ENCODE measurements at places on chromosomes 7 and 10.

DNA sequence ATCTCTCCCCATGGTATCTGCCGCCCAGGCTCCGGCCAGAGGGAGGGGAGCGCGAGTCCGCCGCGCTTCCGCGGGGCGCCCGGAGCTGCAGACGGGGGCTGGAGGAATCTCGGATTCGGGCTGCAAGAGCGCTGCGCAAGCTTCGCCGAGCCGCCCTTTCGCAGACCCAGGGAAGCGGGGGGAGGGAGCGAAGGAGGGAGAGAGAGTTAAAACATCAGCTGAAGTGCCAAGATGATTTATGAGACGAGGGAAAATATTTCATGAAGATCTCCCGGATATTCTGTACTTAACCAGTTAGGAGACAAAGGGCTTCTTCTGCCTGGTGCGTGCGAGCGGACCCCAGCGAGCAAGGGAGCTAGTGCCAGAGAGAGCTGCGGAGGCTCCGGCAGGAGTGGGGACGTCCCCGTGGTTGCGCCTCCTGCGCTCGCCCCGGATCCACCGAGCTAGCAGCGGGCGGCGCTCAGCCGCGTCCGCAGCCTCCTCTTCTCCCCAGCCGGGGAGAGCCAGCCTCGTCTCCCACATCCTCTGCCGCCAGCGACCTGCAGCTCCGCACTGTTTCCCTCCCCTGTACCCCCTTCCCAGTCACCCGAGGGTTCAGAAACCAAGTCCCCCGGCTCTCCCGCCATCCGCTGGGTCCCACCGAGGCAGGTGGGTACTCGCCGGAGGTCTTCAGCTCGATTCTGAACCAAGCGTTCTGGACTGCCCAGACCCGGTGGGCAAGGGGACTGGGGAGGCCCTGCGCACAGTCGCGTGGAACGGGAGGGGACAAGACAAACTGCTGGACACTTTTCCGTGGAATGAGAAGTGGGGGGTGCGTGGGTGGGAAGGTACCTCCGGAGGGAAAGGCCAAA lies 1.0 kb upstream of the PAX2 start:
- DNase-seq, result no peak

GRCh38 chr7:129270077-129270476 lies 45.2 kb downstream of the AHCYL2 start:
- no peak for DNase-seq

DNA sequence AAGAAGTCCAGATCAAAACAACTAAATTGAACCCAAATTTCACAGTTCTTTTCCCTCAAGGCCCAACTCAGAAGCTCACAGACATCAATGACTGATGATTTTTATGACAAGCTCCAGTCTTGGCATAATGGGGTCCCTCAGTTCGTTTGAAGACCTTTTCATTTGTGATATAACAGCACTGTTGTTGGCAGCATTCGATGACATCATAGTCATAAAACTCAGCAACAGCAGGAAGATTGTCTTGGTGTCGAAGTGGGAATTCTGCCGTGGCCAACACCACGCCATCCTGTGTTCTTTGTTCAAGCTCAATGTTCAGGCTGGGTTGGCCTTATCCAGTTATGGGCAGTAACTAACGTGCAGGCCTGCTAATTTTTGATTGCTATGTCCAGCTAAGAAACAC lies 261.7 kb downstream of the C7orf25 start:
- no peak for DNase-seq

DNA sequence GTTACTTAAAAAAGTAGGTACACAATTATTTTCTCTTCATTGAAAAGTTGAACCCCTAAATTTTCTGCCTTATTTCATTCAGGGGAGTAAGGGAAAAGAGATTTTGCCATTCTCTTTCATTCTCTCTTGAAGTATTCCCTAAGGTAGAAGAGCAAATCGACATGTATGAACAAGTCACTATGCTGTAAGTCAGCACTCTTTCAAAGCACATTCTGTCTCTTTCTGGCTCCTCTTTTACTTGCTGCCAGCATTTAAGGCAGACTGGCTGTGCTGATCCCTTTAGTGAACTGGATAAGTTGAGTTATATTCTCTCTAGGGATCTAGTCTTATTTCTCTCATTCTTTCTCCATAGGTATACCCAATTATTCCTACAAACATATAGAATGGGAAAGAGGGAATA lies 222.3 kb upstream of the ZWINT start:
- no peak for DNase-seq

DNA sequence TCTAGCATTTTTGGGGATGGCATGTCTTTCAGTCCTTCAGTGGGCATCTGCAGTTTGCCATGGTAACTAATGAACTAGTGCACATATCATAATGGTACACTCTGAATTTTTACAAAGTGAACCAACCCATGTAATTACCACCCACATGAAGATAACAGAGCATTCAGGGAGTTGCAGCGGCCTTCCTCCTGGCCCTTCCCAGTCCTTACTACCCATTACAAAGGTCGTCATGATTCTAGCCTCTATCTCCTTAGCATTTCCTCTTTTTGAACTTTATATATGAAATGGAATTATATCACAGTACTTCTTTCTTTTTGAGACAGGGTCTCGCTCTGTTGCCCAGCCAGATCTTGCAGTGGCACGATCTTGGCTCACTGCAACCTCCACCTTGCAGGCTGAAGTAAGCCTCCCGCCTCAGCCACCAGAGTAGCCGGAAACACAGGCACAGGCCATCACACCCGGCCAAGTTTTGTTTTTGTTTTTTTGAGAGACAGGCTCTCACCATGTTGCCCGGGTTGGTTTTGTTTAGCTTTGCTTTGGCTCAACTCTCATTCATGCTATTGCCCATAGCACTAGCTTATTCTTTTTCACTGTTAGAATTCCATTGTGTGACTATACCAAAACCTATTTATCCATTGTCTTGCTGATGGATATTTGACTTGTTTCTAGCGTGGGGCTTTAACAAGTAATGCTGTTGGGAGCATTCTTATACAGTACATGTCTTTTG lies 79.2 kb downstream of the APBB1IP start:
- no peak for DNase-seq

GRCh38 chr7:100875356-100875751 lies 451 bp downstream of the SRRT start:
- DNase-seq, result no peak

GRCh38 chr10:100535338-100535714 lies 417 bp upstream of the HIF1AN start:
- DNase-seq, result no peak

DNA sequence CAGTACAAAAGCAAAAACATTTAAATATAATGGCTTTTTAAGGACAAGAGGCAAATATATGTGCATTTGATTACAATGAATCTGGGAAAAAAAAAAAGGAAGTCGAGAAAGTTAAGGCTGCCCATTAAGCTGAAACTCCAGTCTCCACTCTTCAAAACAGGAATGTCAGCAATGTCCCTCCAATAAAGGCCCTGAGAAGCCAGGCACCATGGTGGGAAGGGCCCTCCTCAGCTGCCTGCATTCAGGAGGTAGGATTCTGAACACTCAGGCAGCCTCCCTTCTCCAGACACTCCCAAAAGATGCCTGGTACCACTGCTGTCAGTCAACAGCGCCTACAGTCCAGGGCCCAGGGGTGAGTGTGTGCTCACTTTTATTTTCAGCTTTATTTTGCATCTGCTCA lies 121.3 kb upstream of the MGMT start:
- no peak for DNase-seq

DNA sequence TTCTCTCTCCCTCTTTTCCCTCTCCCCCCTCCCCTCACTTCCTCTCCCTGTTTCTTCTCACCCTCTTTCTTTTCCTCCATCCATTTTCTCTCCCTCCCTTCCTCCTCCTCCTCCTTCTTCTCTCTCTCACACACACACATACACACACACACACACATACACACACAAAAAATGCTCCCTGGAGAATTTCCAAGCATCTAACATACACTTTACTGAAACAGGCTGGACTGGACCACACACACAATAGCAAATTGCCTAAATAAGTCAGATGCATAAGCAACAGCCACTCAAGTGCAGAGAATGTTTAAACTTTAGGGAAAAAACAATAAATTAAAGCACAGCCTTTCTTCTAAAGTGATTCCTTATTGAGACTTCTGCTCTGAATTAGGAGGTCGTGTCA lies 267.7 kb downstream of the FGFR2 start:
- no peak for DNase-seq

GRCh38 chr7:27605689-27606269 lies 56.9 kb downstream of the HIBADH start:
- DNase-seq, result no peak

DNA sequence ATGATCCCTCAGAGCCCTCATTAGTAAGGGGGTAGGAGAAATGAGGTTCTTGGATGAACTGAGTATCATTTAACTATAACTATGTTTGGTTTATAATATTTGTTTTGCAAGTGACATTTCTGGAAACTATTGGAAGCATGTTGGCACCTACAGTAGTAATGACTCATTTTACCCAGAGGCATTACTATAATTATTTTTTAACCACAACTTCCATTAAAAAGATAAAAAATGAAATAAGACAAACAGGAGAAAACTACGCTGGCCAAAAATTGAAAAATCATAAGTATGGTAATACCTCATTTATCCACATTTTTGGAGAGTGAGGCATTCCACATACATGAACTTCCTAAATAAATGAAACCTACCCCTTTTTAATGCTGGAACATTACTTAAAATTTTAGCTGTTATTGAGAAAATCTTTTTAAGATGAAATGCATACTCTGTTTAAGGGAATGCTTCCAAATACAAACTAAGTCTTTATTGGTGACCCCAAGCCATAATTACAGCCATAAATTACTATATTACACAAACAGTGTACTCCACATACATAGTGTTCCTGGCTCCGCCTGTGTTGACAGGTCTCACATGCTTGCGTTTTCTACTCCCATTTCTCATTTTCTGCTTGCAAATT lies 84.6 kb upstream of the CAPZA2 start:
- DNase-seq, result no peak

- DNase-seq, result no peak
Observed at GRCh38 chr10:119656760-119657159, 5.6 kb downstream of the BAG3 start.

- no peak for DNase-seq
Observed at GRCh38 chr7:82750007-82750406, 306.4 kb upstream of the CACNA2D1 start.

DNA sequence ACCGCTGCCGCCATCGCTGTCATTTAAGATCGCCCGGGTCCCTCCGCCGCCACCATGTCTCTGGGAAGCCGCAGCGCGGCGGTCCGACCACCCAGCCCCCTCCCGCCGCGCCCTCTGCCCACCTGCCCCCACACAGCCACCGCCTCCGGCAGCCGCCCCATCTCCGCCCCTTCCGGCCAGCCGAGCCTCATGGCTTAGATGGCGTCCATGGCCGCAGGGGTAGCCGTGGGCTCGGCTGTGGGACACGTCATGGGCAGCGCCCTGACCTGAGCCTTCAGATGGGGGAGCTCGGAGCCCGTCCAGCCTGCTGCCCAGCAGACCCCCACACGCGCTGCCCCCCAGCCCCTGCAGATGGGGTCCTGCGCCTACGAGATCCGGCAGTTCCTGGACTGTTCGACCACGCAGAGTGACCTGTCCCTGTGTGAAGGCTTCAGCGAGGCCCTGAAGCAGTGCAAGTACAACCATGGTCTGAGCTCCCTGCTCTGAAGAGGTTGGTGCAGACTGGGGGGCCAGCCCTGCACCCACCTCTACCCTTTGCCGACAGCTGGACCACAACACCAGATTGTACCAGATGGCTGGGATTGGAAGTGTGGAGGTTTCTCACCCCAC lies 38.0 kb upstream of the TARP start:
- DNase-seq, result peak; percentile 33

DNA sequence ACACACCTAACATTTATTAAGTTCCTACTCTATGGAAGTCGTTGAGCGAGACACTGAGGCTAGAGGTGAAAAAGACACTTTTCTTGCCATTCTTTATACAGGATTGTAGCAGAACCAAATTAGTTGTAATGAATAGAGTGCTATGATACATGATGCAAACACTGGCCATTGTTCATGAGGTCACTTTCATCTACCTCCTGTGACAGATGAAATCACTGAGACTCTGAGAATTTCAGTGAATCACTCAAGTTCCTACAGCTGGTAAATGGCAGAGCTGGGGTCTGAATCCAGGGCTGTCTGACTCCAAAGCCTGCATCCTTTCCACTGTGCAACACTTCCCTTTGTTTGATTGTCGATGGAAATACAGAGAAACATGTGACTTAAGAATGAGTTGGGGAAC lies 657.6 kb downstream of the LRMDA start:
- DNase-seq, result no peak

- no peak for DNase-seq
Observed at GRCh38 chr7:154832557-154833138, 170.3 kb downstream of the PAXIP1 start.

GRCh38 chr7:78562191-78562590 lies 763.6 kb downstream of the PHTF2 start:
- DNase-seq, result no peak

DNA sequence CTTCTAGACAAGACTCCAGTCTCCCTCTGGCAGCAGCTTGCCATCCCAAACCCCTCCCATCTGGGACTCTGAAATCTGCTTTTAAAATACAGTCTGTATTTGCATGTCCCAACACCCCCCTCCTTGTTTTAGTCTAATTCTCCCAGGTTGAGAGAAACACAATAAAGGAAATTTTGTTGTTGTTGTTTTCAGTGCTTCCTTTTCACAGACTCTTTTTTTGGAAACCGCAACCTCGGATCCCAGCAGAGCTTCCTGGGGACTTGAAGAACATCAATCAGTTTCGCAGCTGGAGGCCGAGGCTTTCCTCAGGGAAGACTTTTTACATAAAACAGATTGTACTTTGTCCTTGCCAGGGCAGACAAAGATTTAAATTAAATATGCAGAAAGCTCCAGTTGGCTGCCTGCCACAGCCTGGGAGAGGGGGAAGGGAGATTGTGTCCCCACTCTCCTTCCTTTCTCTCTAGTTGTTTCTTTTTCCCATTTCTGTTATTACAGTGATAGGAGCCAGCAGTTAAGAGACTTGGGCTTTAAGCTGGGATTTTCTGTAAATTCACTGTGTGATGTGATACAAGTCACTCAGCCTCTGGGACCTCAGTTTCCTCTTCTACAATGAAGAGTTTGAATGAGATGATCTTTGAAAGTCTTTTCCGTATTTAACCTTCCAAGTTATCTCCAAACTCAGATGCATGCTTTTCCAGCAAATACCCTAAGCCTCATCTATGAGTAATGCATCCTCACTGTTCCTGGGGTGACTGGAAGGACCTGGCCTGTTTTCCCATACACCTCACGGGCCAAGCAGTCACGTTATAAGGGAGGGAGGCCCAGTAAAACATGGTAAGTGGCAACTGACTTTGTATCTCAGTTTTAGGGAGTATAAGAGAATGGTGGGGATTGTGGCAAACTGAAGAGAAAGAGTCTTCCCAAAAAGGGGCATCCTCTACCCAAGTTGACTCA lies 192.3 kb downstream of the REEP3 start:
- DNase-seq, result no peak

GRCh38 chr10:46028584-46029460 lies 1.6 kb downstream of the NCOA4 start:
- DNase-seq, result peak; percentile 50
